ENCODE measurements at places on chromosomes 3 and 15.

- DNase-seq = no peak
Observed at GRCh38 chr15:31046759-31047359, 54.7 kb downstream of the TRPM1 start.

DNA sequence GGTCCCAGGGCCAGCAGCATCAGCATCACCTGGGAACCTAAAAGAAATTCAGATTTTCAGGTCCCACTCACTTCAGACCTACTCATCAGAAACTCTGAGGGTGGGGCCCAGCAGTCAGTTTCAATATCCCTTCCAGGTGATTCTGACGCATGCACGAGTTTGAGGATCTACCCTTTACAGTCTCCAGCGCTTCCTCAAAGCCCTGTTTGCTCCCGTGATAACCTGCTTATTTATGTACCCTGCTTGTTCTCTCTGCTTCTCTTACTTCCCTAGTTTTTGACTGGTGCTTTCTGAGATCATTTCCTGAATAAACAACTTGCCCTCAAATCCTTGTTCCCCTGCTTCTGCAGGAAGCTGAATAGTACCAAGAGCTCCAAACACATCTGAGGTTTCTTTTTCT is 245.3 kb downstream of the ZNF621 start:
- no peak for DNase-seq

DNA sequence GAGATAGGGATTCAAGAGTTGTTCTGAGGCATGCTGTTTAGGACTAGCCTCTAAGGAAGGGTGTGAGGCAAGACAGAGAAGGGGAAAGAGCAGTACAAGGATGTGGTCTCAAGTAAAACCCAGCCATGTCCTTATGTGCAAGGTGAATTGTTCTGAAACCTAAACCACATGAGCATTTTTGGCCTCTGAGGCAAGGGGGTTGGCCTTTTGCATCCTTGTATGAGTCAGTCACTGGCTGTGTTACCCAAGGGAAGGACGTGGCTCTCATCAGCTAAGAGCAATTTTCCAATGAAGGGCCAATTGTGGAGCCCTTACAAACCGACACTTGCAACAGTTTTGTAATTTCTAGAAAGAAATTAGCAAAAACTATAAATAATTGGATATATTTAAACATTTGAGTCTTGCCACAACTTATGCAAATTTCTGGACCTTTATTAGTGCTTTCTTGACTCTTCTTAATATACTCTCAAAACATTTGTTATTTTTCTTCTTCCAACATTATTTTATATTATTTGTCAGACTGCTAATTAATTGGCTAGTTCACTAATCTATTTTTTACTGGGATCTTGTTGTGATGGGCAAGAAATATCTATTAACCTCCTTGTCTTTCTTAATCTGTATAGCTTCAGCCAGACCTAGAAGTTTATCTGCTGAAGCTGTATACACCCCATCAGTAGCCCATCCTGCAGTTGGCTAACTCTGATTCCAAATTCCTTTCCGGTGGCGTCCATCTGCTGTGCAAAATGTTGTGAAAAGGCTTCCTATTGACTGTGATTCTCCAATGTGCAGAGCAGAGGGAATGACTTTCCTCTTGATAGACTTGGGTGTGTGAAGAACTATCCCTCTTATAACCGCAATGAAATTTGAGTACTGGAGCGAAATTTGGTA is 97.7 kb upstream of the P2RY1 start:
- peak; percentile 75 for DNase-seq

- DNase-seq = peak; percentile 31
Observed at GRCh38 chr3:66499881-66500575, 794 bp downstream of the LRIG1 start.

DNA sequence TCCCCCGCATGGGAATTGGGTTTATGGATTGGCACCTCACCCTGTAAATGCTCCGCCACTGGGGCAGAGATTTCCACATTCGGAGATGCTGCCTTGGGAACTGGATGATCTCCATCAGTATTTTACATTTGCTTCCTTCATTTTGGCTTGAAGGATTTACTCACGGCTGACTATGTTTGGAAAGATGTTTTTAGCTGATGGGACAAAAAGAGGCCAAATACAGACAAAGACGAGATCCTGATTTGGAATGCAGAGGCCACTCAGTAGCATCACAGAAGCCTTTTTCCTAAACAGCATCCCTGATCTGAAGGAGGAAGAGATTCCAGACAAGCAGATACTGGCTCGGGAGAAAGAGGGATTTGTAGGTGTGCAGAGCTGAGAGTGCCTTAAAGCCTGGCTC is 76.9 kb downstream of the MESD start:
- no peak for DNase-seq

GRCh38 chr3:15969874-15970640 is 172.3 kb upstream of the ANKRD28 start:
- no peak for DNase-seq

GRCh38 chr3:135965506-135966270 is at the start of gene PPP2R3A:
PPP2R3A (plus strand) TSS chr3:135965728; CDS start chr3:136001499, 35,771 bp downstream.
- DNase-seq = no peak

DNA sequence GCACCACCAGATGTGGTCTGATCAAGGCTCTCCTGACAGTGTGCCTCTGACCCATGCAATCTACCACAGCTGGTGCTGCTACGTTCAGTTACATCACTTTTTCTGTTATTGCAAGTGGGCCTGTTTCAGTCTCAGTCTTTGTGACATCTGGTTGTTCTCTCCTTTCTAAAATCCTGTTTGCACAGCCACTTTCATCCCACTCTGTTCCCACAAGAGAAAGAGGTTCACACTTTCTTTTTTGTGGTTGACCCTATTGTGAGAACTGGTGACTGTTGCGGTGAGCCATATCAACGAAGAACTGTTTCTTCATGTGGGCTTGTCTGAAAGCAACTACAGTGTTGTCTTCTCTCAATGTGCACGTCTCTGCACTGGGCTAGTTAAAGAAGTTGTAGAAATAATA is 342.8 kb upstream of the ARPP21 start:
- no peak for DNase-seq

- no peak for DNase-seq
Observed at GRCh38 chr3:140731440-140732119, 53.7 kb downstream of the TRIM42 start.

DNA sequence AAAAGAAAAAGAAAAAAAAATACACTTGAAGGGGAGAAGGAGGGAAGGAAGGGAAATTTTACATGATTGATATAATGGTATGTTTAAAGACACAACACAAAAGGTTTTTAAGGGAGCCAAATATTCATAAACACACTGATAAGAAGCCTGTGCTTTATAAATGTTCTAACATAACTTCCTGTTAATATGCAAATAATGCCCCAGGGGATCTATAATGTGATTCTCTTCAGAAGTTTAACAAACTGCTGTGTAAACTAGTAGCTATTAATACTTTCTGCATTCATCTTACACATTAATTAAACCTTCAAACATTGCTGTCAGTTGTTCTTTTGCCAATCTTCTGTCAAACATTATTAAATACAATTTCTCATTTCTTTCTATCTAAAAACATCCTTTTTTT is 231.6 kb downstream of the TJP1 start:
- DNase-seq = no peak

DNA sequence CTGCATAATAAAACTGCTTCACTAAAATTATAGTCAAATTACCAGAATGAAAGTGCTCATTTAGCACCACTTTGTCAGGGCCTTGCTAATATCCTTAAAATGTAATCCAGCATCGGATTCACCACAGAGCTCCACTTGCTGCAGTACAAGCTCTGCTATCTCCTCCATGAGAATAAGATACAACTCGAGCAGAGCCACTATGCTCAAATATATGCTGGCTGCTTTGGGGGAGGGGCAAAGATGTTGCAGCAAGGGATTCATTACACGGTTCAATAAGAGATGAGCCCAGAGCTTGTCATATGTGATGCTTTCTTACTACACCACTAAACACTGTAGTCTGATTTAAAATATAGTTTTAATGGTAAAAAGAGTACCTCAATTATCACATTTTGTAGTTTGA is 72.2 kb downstream of the DLG1 start:
- DNase-seq = no peak

DNA sequence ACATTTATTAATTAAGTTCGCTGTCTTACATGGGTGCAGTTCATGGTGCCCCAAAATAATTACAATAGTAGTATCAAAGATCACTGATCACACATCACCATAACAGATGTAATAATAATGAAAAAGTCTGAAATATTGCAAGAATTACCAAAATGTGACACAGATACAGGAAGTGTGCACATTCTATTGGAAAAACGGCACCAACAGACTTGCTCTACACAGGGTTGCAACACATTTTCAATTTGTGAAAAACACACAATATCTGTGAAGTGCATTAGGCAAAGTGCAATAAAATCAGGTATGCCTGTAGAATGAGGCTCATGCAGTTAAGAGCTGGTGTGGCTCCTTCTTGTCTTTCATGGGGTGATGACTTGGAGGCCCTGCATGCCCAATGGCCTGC is 265.8 kb downstream of the RPLP1 start:
- no peak for DNase-seq

DNA sequence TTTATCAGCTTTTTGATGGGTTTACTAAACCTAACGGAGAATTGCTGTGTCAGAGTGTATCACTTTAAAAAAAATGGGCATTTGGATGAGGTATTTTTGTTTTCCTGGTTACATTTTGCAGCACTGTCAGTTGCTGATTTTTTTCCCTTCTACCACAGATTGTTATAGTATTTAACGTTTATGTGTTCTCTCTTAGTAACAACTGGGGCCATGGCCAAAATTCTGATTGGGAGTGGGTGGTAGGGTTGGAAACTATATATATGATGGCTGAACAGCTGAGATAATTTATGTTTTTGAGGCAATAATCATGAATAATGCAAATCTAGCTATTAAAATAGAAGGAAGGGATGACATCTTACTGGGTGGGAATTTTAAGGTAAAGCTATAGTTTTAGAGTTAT is 229.4 kb upstream of the SUCLG2 start:
- DNase-seq = no peak

GRCh38 chr15:60318216-60318867 is 79.4 kb downstream of the ANXA2 start:
- DNase-seq = no peak

GRCh38 chr3:180590396-180590795 is 11.6 kb upstream of the TTC14 start:
- no peak for DNase-seq

- DNase-seq = no peak
Observed at GRCh38 chr3:193620057-193620456, 27.0 kb downstream of the OPA1 start.

GRCh38 chr3:126731044-126731443 is 27.0 kb downstream of the CHCHD6 start:
- DNase-seq = no peak

GRCh38 chr3:33975463-33975862 is 177.0 kb downstream of the PDCD6IP start:
- no peak for DNase-seq

- no peak for DNase-seq
Observed at GRCh38 chr15:63370764-63371163, 10.9 kb downstream of the CA12 start.

All from NK-92 treated with Interleukin-12 subunit alpha and Interleukin-12 subunit beta, amount 100 ng/mL, for 24 hours (cell line).